ENCODE measurements at places on chromosomes 4 and X. TPM values are rescaled to one million over a fixed set of nuclear protein-coding genes. Genes with fewer than 3 reads are reported as not detected.

The BMX gene
- 4.8 TPM for total RNA-seq

The ZIC3 gene
- total RNA-seq: not detected

The PABPC1L2B gene
- total RNA-seq: not detected

The DCUN1D4 gene
- total RNA-seq: 45.3 TPM

The GPAT3 gene
- total RNA-seq: 15.7 TPM

The TMEM31 gene
- total RNA-seq: not detected

The ARHGEF38 gene
- 2.6 TPM for total RNA-seq

- H3K36me3 ChIP-seq: no peaks in the 10 kb centered on the region
- H3K4me1 ChIP-seq: no peaks in the 10 kb centered on the region
- H3K27me3 ChIP-seq: no peaks in the 10 kb centered on the region
- H3K4me3 ChIP-seq: no peak overlapping the region
- DNase-seq: no peak
Measured at GRCh38 chr4:121155893-121156292, 8.2 kb downstream of the TNIP3 start.

DNA sequence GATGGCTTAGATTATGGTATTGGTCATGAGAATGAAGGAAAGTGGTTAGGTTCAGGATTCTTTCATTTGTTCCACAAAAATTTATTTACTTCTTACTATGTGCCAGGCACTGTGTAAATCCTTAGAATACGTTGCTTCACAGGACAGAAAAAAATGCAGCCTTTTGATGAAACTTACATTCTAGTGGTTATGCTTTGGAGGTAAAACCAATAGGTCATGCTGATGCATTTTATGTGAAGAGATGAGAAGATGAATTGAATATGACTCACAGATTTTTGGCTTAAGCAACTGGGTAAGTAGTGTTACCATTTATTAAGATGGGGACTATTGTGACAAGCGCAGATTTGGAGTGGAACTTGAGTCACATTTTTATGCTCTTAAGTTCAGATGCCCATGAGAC, 165.3 kb downstream of the GLRA2 start:
- H3K27ac ChIP-seq: no peak overlapping the region
- no peak overlapping the region for H3K4me3 ChIP-seq
- no peaks in the 10 kb centered on the region for H3K36me3 ChIP-seq
- DNase-seq: no peak
- no peaks in the 10 kb centered on the region for H3K4me1 ChIP-seq

DNA sequence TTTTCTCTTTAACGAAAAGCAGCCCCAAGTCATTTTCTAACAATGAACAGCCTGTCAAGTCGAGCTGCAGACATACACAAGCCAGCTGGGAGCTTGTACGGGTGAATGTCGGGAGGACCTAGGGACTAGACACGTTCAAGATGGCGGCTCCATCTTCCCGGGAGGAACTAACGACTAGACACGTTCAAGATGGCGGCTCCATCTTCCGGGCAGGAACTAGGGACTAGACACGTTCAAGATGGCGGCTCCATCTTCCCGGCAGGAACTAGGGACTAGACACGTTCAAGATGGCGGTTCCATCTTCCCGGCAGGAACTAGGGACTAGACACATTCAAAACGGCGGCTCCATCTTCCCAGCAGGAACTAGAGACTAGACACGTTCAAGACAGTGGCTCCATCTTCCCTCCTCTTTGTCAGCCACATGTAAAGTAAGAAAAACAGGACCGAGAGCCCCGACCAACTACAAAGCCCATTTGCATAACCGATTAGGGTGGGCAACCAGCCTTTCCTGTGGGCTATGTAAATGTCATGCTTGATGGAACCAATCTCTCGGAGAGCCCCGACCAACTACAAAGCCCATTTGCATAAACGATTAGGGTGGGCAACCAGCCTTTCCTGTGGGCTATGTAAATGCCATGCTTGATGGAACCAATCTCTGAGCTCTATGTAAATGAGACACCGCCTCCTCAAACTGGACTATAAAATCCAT, 175.5 kb downstream of the DHRSX start:
- no peaks in the 10 kb centered on the region for H3K36me3 ChIP-seq
- H3K4me3 ChIP-seq: peak overlapping the region; percentile 18
- H3K27me3 ChIP-seq: no peaks in the 10 kb centered on the region
- H3K27ac ChIP-seq: peak overlapping the region; percentile 56
- no peaks in the 10 kb centered on the region for H3K4me1 ChIP-seq

DNA sequence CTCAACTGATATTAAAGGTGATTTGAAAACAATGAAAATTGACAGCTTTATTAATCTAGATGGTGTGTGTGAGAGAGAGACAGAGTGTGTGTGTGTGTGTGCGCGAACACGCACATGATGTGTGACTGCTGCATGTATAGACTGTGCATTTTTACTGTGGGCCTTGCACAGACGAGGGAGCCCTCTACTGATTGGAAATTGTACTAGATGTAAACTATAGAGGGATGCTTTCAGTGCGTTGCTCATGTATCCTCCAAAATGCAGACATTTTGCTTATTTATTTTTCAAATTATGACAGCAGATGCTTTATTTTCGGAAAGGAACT, 168.4 kb upstream of the GK2 start:
- no peak overlapping the region for H3K4me3 ChIP-seq
- no peaks in the 10 kb centered on the region for H3K4me1 ChIP-seq
- H3K27ac ChIP-seq: peak overlapping the region; percentile 36
- no peak for DNase-seq
- no peaks in the 10 kb centered on the region for H3K27me3 ChIP-seq

- H3K27ac ChIP-seq: no peak overlapping the region
- H3K4me1 ChIP-seq: no peaks in the 10 kb centered on the region
- DNase-seq: no peak
- no peaks in the 10 kb centered on the region for H3K27me3 ChIP-seq
Measured at GRCh38 chr4:138821331-138821730, 194.2 kb upstream of the NOCT start.

DNA sequence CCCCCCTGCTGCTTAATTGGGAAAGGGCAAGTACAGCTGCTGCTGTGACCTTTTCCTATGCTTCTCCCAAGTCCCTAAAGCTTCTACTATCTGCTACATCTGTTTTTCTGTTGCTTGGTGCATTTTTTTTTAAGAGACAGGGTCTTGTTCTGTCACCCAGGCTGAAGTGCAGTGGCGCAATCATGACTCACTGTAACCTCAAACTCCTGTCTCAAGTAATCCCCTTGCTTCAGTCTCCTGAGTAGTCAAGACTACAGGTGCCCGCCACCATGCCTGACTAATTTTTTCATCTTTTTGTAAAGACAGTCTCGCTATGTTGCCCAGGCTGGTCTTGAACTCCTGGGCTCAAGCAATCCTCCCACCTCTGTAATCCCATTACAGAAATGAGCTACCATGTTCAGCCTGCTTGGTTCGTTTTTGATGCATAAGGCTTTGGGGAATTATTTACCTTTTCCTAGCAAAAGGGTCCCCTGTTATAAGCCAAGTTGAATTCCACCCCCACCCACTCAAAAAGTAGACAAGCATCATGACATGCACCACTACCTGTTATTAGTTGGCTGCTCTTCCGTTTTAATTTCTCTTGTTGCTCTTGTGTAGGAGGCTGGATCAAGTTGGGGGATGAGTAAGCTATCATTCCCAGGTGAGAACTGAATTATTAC, 39.6 kb downstream of the DGKK start:
- H3K27ac ChIP-seq: no peak overlapping the region
- no peak for DNase-seq
- no peaks in the 10 kb centered on the region for H3K36me3 ChIP-seq
- no peaks in the 10 kb centered on the region for H3K4me1 ChIP-seq

DNA sequence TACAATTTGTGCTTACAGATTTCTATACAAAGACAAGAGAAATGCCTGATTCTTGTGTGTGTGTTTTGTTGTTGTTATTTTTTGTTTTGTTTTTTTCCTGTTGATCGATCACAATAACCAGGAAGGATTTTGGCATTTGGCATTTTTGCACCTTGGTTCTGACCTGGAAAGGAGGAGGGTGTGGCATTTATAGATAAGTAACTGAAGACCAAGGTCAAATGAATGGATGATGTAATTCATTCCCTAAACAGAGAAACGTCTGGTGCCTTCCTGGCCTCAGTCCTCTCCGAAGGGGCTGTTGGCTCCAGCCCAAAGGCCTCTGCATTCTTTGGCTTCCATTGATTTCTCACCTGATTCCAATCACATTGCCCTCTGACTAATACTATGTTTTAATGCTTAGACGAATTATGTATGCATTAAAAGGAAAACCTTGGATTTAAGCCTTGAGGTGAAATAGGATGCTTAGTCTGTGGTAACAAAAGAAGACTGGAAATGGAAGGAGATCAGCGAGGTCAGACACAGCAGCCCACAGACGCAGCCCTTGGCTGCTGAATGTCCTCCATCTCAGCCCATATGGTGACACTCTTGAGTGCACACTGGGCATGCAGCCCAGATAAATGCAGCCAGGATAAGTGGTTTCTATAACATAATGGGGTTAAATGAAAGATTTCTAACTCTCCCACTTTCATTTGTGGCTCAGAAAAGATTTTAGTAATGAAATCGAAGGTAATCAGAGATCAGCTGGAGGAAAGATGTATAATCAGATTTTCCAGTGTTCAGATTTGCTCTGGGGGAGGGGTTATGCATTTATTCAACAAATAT, 60.5 kb upstream of the TRIM2 start:
- DNase-seq: peak; percentile 29
- H3K27ac ChIP-seq: peak overlapping the region; percentile 53
- H3K4me1 ChIP-seq: peaks cover 7% of the 10 kb centered on the region
- H3K36me3 ChIP-seq: no peaks in the 10 kb centered on the region
- no peaks in the 10 kb centered on the region for H3K27me3 ChIP-seq
